ENCODE measurements at places on chromosomes 5 and 9. TPM values are rescaled to one million over a fixed set of nuclear protein-coding genes. Genes with fewer than 3 reads are reported as not detected.

The CAVIN4 gene
- 102 TPM for total RNA-seq

The PCDHGA4 gene
- 15.6 TPM for total RNA-seq

The BARHL1 gene
- total RNA-seq = not detected

The SOX30 gene
- 0.13 TPM for total RNA-seq

The SLC45A2 gene
- 0.16 TPM for total RNA-seq

The ANKRD18B gene
- total RNA-seq = 2.0 TPM

The ZMAT2 gene
- 36.4 TPM for total RNA-seq

The NDST1 gene
- 67.6 TPM for total RNA-seq

The SHC3 gene
- 0.16 TPM for total RNA-seq

The SLCO6A1 gene
- not detected for total RNA-seq

The MEIKIN gene
- total RNA-seq = not detected

The GABRB2 gene
- 0.22 TPM for total RNA-seq

The FIBCD1 gene
- total RNA-seq = 0.54 TPM

The RXRA gene
- total RNA-seq = 42.6 TPM

The FAM81B gene
- not detected for total RNA-seq

The TMED7 gene
- total RNA-seq = 79.1 TPM

The SELENOP gene
- 149 TPM for total RNA-seq

The ST6GALNAC6 gene
- total RNA-seq = 49.4 TPM

The PHF19 gene
- 15.3 TPM for total RNA-seq

The MAP3K1 gene
- total RNA-seq = 6.8 TPM

The CAST gene
- 449 TPM for total RNA-seq

The IL7R gene
- 0.92 TPM for total RNA-seq

The PCA3 gene
- total RNA-seq = not detected

The NXNL2 gene
- not detected for total RNA-seq

The SPATA31A6 gene
- total RNA-seq = not detected

The PARP8 gene
- 5.5 TPM for total RNA-seq

The MAPK9 gene
- 37.5 TPM for total RNA-seq

The SLC25A51 gene
- 29.0 TPM for total RNA-seq

The PLAC8L1 gene
- not detected for total RNA-seq

The OBP2B gene
- total RNA-seq = not detected

The ZNF879 gene
- 3.9 TPM for total RNA-seq

The MVB12B gene
- 7.2 TPM for total RNA-seq

The SPATA9 gene
- not detected for total RNA-seq

The ADAMTSL1 gene
- 2.1 TPM for total RNA-seq

The ZNF366 gene
- 3.7 TPM for total RNA-seq

The TMEFF1 gene
- total RNA-seq = 0.46 TPM

The KIF4B gene
- 0.13 TPM for total RNA-seq

The SHLD3 gene
- total RNA-seq = 1.7 TPM

The TERT gene
- not detected for total RNA-seq

The INSL4 gene
- total RNA-seq = not detected

The DAB2IP gene
- 60.3 TPM for total RNA-seq

The PSAT1 gene
- 0.73 TPM for total RNA-seq

The FAXDC2 gene
- 10.1 TPM for total RNA-seq
